ENCODE measurements at places on chromosomes 16 and 17.

DNA sequence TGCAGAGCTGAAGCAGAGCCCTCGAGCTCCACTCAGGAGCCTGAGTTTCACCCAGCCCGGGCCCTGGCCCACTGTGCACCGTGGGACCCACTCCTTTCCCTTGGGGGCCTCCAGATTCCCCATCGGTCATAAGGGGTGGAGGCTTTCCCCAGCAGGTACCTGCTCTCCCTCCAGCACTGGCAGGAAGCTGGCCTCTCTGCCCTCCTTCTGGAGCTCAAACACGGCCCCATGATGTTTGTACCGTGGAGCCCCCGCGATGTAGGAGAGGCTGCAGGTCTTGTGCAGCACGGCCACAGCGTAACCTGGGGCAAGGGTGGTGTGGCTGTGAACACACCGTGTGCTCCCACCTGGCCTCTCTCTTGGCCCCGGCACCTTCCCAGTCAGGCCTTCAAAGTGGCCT lies 29.9 kb downstream of the HASPIN start:
- DNase-seq, result no peak

- DNase-seq, result no peak
Measured at GRCh38 chr17:12509801-12510200, 155.9 kb upstream of the MYOCD start.

DNA sequence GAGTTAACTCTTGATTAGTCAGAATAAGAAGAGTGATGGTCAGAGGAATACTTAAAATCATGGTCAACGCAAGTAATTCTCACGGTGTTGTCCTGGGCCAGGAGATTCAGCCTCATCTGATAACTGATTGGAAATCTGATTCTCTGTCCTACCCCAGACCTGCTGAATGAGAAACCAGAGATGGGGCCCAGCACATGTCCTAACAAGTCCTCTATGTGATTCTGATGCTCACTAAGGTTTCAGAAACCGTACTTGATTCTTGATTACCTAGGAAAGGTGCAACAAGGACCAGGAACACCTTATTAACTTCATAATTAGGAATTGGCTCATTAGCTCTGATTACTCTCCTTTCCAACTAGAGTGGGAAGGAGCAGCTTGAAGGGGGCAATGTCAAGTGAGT lies 44.5 kb downstream of the ANKFY1 start:
- DNase-seq, result no peak

GRCh38 chr17:66507103-66507923 lies 204.9 kb downstream of the PRKCA start:
- DNase-seq, result no peak

- DNase-seq, result no peak
Measured at GRCh38 chr17:34639706-34640425, 60.5 kb downstream of the TMEM132E start.

All from activated T-cell treated with anti-CD3 and anti-CD28 coated beads, Interleukin-2, amount 50 U/mL, for 48 hours (primary cell).